ENCODE measurements at places on chromosomes 1 and 21.
A peak's percentile ranks its signal among the peaks of the same experiment; 100 is the strongest.

GRCh38 chr1:92480813-92481598, 5.7 kb downstream of the GFI1 start:
- no peak for DNase-seq

GRCh38 chr1:206419250-206419649, 51.0 kb upstream of the IKBKE start:
- DNase-seq, result no peak

- no peak for DNase-seq
These were observed 1.7 kb upstream of the AIRE start for GRCh38 chr21:44283948-44284347.

- DNase-seq, result no peak
These were observed 192.4 kb downstream of the LRRIQ3 start for GRCh38 chr1:74005533-74005932.

DNA sequence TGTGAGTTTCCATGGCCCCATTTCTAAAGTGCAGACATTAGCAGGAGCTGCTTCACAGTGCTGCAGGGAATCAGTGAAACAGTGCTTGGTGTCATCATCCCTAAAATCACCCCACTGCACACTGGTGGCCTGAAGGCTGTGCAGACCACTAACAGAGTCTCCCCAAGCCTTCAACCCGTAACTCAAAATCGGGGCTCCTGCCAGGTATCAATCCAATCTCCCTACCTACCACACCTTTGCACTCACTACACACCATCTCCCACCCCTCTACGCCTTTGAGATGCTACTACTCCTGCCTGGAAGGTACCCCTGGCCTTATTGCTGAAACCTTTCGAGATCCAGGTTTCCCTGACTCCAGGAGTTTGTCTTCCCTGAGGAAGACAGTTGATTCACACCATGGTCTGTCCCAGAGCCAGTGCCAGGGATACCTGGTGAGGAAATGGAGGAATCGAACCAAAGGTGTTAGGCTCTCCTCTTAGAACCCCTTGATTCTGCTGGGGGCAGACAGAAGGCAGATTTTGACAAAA, 25.5 kb downstream of the SLC2A1 start:
- no peak for DNase-seq

DNA sequence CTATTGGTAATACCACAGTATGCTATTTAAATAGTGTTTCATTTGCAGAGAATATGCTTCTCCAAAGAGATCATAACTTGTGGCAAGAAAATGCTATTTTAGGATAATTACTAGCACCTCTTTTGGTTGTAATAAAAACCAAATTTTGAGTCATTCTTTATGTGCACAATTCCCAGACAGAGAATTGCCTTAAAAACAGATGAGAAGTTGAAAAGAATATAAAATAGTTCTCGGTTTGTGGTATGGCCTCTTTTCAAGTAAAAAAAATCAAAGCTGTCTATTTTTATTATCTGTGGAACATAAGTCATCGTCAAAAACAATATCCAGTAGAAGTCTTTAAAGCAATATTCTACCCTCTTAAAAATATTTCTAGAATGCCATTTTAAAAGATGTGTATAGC, 185.9 kb downstream of the GREM2 start:
- no peak for DNase-seq

DNA sequence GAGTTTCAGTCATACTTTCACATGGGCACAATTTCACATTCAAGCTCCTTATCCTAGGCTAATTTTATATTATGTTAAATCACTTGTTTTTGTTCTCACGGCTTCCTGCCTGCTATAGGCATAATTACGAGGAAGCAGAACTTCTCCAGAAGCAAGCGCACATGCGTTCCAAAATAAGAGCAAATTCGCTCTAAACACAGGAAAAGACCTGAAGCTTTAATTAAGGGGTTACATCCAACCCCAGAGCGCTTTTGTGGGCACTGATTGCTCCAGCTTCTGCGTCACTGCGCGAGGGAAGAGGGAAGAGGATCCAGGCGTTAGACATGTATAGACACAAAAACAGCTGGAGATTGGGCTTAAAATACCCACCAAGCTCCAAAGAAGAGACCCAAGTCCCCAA, at the start of gene CORT:
TSS of gene CORT (plus strand) at position 281 of the 400 bp plus-strand sequence. CDS start 193 bp downstream, outside the sequence.
- no peak for DNase-seq

- no peak for DNase-seq
These were observed 21.9 kb upstream of the EPS8L3 start for GRCh38 chr1:109785446-109786111.

DNA sequence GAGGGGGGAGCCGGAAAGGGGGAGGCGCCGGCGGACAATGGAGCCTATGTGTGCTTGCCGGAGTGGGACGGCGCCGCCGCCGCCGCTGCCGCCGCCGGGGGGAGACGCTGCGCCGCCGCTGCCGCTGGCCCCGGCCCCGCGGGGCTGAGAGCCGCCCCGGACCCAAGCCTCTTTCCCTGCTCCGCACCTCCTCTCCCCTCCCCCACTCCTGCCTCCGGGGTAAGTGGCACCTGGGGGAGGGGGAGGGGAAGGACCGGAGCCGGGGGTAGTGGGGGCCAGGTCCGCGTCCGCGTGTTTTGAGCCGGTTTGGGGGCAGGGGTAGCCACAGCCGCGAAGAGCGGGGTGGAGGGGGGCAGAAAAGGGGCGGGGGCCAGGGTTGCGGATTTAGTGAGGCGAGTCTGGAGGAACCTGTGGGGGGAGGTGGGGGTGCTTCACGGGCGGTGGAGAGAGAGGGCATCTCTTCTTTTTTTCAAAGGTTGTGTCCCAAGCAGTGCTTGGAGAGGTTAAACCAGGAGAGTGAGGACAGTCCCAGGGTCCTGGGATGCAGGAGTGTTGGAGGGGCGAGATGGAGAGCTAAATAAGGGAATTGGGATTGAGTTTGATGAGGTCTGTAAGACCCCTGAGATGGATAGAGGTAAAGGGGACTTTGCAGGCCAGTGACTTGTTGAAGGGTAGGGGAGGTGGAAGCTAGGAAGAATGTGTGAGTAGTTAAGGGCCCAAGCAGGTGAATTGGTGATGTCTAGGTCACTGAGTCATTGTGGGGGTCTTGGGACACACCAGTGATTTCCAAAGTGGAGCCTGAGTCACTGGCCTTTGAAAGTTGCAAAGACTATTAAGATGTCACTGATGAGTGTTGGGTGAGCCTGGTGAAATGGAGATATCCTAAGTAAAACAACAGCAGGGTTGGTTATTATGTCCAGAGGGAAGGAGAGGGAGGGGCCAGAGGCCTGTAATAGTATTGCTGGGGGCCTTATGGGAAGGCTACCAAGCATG, 59.1 kb downstream of the BCL9 start:
- DNase-seq, result no peak

DNA sequence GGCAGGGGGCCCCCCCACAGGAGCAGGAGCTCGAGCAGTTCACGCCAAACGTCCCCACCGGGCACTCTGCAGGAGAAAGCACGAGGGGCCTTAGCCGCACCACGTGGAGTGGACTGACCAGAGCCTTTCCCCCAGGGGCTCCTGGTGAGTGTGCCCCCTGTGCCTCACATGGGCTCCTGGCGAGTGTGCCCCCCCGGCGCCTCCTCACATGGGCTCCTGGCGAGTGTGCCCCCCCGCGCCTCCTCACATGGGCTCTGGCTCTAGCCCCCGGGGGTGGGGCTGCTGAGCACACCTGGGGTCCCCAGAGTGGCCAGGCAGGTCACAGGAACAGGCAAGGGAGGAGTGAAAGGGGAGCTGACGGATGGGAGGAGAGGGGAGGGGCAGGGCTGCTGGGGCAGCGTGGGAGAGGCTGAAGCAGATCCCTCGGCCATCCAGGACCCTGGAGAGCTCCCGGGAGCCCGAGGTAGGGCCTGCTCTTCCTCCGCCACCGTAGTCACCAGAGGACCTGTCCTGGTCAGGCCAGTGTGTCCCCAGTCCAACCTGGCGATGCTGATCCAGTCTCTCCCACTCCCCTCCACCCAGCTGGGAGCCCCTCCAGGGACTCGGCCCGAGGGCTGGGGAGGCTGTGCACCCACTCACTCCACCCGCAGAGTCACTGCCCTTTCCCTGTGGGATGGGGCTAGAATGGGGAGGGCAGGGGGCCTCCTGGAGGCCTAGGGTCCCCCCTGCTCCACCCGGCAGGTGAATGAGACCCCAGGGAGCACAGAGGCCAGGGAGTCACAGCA, 47.6 kb downstream of the ARHGEF16 start:
- DNase-seq, result no peak

GRCh38 chr1:235325139-235325538, 2.8 kb downstream of the ARID4B start:
- DNase-seq, result no peak

DNA sequence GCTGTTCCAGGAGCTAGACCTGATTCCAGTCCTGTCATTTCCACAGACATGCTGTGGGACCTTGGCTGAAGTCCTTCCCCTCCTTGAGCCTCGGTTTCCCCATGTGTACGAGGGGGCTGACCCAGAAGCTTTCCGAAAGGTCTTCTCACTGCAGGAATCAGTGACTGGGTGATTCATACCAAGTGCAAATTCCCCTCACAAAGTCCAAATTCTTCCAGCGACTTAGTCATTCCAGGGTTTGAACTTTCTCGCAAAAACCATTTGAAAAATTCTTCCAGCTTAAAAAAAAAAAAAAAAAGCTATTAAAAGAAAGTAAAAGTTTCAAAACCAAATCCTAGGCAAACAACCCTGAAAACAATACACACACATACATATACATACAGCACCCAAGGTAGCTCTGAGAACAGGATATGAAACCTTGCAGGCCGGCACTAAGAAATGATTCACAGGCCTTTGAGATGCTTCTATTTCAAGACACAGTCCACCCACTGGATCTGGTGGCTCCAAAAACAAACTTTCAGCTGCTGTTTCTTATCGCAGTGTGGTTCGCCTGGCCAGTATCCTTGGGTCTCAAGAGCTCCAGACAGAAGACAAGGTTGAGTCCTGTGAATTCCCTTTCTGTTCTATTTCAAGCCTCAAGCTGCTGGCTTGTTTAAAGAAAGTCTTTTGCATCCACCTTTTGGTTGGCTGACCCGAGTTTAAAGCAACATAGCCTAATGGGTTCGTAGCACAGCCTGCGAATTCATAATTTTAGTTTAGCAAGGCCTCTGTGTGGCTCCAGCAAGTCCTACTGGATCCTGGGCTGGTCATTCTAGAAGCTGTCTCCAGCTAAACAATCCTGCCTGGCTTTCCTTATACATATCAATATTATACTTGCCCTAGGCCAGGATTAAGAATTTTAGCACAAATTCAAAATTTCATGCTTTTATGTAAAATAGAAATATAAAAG, 18.0 kb upstream of the ID3 start:
- DNase-seq, result no peak

DNA sequence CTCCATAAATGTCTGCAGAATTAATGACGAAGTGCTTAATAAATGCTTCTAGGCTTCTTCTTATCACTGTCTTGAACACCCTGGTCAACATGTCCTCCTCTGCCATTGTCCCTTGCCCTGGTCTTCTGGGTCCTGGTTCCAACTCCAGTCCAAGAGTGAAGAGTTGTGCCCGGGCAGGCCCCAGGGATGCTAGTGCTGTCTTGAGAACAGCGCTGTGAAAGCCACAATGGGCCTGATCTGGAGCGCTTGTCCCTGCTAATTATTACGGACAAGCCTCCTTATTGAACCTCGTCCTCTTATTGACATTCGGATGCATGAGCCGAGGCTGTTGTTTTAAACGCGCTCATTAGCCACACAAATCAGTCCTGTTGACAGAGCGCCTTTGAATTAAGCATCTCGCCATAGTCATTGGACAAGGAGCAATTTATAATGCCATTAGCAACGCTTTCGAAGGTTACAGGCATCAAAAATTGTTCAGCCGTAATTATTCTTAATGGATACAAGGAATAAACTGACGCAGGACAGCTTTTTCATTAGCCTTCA, 211.6 kb upstream of the POU3F1 start:
- DNase-seq, result no peak

- no peak for DNase-seq
These were observed 23.0 kb upstream of the KCNJ6 start for GRCh38 chr21:37939251-37939650.

DNA sequence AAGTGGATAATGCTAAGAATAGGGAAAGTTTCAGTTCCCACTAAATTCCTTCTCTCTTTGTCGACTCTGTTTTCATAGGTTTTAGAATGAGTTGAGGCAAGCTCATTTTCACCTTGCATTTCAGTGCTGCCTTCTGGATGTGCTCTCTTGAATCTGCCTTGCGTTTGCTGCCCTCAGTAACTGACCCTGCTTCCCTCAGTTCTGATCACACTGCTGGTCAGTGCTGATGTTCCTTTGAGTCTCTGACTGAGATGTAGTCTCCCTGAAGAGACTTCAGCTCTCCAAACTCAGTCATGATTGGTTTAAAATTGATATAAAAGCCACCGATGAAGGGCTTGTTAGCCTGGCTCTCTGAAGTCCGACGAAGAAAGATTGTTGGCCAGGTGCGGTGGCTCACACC, 25.2 kb upstream of the HMGN1 start:
- no peak for DNase-seq

GRCh38 chr1:34597877-34598514, 156.9 kb upstream of the GJB5 start:
- peak; percentile 10 for DNase-seq

- no peak for DNase-seq
These were observed 231.2 kb downstream of the DSCAM start for GRCh38 chr21:40615505-40616376.

Data from T follicular helper cell (primary cell).